ENCODE measurements at places on chromosomes 6 and 20. TPM values are rescaled to one million over a fixed set of nuclear protein-coding genes. Genes with fewer than 3 reads are reported as not detected.

Gene TRIM40
- 0.05 TPM for polyA plus RNA-seq

Gene LST1
- not detected for polyA plus RNA-seq

Gene HDDC2
- 108 TPM for polyA plus RNA-seq

Gene CFB
- polyA plus RNA-seq, result 4.4 TPM

Gene SLC17A1
- 0.57 TPM for polyA plus RNA-seq

Gene BANF2
- polyA plus RNA-seq, result not detected

Gene DEFB121
- not detected for polyA plus RNA-seq

Gene RSPO4
- not detected for polyA plus RNA-seq

Gene SLC4A11
- polyA plus RNA-seq, result 10.7 TPM

Gene AAR2
- polyA plus RNA-seq, result 27.2 TPM

Gene SLPI
- polyA plus RNA-seq, result 3.7 TPM

Gene OOEP
- not detected for polyA plus RNA-seq
